ENCODE measurements at places on chromosomes 4 and X.
A peak's percentile ranks its signal among the peaks of the same experiment; 100 is the strongest.

GRCh38 chr4:38743866-38744265 lies 38.9 kb downstream of the TLR10 start:
- peak; percentile 31 for DNase-seq

GRCh38 chrX:68584221-68584620 lies 63.2 kb upstream of the STARD8 start:
- DNase-seq: no peak

- no peak for DNase-seq
Measured at GRCh38 chr4:3436798-3437581, 4.8 kb upstream of the HGFAC start.

DNA sequence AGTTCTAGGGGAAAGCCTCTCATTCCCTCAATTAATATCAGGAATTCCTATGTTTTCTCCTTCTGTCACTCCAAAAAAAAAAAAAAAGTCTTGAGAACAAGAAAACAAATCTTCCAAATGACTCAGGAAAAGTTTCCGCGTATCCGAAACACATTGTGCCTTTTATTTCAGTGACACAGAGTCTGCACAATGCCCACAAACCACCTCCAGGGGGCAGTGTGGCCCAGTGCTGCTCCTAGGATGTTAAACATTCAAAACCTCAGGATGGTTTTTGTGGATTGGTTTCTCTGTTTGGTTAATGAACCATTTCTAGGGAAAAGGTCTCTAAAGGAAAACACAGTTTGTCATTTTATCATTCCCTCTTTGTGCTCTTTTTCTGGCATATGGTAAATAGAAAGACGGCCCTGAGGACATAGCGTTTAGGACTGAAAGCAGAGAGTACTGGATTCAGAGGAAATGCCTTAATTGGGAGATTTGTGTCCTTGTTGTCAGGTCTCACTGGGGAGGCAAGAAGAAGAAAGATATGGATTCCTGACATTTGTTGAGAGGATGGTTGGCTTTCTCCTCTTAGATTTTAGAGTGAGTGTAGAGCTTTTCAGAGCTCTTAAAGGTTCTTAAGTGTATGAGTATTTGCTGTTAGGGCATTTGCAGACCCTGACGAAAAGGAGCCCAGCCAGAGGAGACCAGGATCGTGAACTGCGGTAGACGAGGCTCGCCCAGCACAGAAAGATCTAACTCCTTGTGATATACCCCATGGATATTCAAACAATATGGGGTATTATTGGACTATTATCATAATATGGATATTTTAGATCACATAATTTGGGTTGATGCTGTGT lies 65.7 kb upstream of the MAP9 start:
- DNase-seq: peak; percentile 77

- DNase-seq: no peak
Measured at GRCh38 chr4:7375427-7375826, 59.3 kb downstream of the PSAPL1 start.

GRCh38 chr4:84968925-84969324 lies 2.4 kb upstream of the WDFY3 start:
- no peak for DNase-seq

DNA sequence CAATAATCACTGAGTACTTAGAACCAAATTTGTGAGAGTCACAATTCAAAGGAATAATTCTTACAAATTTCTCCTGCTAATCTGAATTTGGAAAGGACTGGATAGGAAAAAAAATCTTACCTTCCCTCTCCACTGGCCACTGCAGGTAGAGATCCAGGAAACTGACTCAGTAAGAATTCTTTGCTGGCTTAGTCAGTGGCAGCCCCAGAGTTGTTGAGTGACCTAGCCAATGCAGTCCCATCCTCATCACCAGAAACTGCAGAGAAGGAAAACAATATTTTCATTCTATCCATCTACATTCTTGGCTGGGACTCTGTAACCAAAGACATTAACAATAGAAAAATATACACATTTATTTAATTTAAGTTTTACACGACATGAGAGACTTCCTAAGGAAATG lies 572.0 kb downstream of the ADGRL3 start:
- DNase-seq: no peak

GRCh38 chrX:39982948-39983347 lies 114.8 kb downstream of the BCOR start:
- no peak for DNase-seq

GRCh38 chr4:3640587-3640962 lies 108.4 kb upstream of the LRPAP1 start:
- DNase-seq: no peak

GRCh38 chrX:9160698-9161329 lies 126.9 kb upstream of the FAM9B start:
- DNase-seq: no peak

DNA sequence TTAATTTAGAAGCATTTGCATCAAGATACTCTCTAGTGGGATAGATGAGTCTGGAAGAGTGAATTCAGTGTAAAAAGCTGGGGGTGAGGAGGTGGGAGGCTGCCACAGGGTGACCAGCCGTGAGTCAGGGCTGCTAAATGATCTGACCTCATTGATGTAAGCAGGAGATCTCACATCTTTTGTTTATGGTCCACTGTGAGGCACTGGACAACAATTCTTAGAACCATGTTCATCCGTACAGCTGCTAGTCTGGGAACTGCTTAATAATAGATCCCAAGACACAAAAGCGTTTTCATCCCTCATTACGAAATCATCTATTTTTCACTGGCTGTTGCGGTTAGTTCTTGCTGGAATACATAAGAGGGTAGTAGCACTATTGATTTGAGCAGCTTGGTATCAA lies 14.1 kb downstream of the KLF3 start:
- DNase-seq: peak; percentile 77

- no peak for DNase-seq
Measured at GRCh38 chr4:113743690-113744089, 17.8 kb downstream of the CAMK2D start.

DNA sequence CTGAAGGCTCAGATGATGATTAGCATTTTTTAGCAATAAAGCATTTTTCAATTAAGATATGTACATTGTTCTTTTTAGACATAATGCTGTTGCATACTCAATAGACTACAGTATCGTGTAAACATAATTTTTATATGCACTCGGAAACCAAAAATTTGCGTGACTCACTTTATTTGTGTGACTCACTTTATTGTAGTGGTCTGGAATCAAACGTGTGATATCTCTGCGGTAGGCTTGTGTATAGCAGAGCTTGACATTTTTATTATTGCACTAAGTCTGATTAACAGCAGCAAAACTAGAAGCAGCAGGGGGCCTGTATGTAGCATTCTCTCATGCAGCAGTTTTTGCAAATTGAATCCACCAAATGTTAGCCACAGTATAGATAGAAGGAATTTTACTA lies 119.1 kb upstream of the PRDX4 start:
- peak; percentile 70 for DNase-seq

GRCh38 chrX:71147496-71148277 lies 3.0 kb downstream of the NLGN3 start:
- DNase-seq: no peak

DNA sequence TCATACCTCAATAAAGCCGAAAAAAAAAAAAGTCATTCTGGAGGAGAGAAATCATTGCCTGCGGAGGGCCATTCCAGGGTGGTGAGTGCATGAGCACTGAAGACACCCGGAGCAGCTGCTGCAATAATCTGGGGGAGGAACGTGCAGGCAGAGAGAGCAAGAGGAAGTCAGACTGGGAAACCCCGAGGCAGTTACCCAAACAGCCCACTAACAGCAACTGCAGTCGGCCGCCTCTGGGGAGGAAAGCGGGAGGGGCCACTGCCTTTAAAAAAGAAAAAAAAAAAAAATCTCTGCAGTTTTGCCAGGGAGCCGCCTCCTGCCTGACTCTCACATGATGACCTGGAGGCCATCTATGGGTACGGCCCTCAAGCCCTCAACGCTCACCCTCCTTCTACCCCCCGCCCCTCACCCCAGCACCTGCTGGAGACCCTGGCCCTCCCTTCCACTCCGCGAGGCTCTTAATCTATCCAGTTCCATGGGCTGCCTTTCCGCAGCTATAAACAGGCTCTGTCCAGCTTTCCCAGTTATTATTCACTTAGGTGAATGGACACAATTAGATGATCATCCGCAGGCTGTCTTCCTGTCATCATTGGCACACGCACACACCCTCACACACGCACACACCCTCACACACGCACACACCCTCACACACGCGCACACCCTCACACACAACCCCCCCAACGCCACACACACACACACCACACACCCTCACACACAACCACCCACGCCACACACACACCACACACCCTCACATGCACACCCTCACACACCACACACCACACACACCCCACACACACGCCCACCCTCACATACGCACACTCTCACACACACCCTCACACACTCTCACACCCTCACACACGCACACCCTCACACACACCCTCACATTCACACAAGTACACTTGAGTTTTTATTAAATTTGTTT lies 3.4 kb upstream of the AVPR2 start:
- peak; percentile 83 for DNase-seq

- DNase-seq: peak; percentile 83
Measured at GRCh38 chr4:82515705-82516104, 46.1 kb downstream of the TMEM150C start.

DNA sequence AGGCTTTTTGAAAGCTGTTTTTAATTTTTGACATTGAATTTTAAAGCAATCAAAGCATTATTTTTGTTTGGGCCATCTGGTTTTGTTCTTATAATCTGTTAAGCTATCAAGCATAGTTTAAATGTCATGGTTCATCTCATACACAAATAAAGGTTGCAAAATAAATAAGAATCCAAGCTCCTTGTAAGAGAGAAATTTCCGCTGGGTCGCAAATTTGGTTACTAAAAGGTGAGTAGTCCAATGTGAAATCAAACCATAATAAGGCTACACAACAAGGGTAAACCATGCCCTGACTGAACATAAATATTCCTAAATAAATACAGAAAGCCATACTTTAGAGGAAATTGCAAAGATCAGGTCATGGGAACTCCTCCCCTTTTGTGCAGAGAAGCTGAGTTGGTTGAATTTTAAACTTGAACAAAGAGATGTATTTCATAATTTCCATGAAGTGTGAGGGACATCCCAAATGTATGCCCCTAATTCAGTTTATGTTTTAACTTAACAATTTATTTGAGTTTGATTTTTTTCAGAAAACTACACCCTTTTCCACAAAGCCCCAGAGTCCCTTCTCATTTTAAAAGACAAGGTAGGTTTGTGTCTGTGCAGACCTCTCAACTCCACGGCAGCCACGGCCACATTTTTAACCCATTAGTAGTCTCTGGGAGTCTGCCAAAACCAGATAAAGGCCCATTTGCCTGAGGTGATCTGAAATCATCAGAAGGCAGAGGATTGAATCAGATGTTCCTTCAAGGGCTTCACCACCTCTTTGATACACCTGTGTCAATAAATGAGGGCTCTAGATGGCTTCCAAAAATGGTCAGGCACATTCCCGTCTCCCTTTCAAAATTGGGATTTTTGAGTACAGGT lies 85.2 kb downstream of the PLAC1 start:
- peak; percentile 56 for DNase-seq

DNA sequence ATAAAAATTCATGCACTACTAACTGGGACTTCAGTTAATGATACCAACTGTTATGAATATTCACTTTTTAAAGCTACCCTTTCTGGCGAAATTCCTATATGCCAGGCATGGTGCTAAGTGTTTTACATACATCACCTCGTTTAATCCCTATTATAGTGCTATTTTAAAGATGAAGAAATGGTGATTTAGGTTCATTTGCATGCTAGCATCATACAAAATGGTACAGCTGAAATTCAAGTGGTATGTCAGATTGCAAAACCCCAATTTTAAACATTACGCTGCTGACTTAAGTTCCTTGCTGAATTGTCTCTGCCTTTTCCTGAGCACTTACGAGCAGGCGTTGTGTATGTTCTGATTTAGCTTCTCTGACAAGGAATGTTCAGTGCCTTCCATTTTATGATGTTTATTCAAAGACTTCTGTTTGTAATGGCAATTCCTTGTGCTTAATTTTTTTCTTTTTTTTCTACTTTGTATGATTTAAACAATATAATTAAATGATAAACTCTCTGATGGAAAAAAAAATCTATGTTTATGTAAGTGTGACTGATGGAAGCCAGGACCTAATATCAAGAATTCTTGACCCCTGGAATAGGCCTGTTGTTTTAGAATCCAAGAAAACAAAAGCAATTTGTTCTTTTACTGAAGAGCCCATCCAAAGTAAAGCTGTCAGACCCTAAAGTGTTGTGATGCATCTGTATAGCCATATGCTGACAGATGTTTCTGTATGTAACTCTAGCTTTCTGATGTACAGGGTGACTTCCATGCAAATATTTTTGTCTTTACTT lies 148.1 kb downstream of the PCDH7 start:
- DNase-seq: no peak

DNA sequence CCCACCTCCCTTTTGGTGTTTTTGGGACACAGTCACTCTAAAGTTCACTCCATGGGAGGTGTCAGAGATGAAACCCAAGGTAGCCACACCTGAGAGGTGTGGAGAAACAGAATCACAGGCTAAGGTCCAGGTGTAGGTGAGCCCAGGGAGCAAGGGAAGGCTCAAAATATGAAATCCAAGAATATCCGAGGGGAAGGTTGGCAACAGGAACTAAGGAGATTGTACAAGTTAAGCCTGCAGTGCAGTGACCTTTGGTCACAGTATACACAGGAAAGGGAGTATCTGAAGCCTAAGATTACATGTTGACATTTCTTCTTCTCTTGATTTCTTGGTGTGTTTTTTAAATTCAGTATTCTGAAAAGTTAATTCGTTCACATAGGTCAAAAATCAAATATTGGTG lies 46.5 kb downstream of the PHF8 start:
- DNase-seq: no peak

DNA sequence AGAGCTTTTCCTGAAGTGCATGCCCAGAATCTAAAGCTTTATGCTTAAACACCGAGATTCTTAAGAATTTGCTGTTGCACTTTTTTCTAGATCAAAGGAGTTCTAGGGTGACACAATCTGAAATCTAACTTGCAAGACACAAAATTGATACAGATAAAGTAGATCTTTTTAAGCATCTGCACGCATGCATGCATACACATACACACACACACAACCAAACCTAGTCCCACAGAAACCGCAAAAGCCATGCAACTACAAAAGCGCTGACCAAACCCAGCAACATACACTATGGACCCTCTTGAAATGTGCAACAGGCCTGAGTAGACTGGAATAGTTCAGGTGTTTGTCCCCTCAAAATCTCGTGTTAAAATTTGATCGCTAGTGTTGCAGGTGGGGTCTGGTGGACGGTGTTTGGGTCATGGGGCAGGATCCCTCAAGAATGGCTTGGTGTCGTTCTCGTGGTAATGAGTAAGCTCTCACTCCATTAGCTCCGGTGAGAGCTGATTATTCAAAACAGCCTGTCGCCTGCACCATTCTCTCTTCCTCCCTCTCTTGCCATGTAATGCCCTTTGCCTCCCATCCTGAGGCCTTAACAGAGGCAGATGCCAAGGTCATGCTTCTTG lies 52.7 kb downstream of the IRF2 start:
- no peak for DNase-seq

DNA sequence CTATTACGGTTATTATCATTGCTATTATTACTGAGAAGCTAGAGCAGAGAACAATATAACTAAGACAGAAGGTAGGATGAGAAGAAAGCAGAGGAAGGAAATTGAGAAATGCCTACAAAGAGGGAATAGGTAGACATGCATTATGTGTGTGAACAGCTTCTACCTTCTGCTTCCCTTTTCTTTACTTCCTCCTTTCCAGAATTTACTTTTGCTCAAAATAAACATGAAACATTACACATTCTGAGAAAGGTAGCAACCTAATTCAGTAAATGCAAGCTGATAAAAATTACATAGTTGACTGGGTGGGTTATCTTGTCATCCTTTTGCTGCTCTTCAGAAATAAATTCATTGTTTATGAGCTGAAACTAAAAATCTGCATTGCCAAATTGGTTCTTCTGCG lies 54.6 kb downstream of the AMOT start:
- DNase-seq: no peak

GRCh38 chrX:129540722-129541184 lies 694 bp downstream of the OCRL start:
- DNase-seq: no peak
